ENCODE measurements at places on chromosomes 2 and 18.

DNA sequence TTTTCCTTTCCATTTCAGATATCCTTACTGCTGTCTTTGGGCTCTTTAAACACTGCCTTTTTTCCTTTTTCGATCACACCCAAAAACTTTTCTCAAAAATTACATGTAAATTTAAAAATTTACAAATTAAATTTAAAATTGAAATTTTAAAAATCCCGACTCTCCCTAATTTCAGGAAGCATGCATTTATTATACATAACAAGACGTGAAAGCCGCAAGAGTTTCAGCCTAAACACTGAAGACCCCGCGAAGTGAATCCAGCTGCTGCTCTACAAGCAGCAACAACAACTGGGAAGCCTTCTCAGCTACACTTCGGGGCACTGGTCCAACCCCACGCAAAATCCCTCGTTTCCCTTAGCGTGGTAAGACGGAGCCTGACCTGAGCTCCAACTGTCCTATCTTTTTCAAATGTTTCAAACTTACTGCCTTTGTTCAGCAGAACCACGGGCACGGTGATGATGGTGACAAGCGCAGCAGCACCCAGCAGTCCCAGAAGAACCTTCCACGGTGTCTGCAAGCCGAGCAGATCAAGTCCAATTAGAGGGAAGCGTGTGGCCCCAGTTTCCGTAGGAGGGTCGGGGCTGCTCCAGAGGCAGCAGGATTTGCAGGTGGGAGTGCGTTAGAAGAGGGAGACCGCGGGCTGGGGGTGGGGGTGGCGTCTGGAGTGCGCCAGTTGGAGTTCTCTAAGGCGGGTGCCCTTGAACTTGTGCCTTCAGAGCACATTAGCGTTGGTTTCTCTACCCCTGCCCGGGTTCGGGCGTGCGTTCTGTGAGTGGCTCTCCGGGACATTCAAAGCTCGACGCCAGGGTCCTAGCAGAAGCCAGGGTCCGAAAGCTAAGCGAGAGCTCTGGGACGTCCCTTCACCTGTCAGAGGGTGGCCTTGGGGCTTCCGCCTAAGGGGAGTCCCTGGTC, 783 bp downstream of the DPP4 start:
- peak overlapping the region; percentile 64 for H3K4me3 ChIP-seq
- H3K27me3 ChIP-seq: no peaks in the 10 kb centered on the region
- no peak for DNase-seq
- H3K36me3 ChIP-seq: no peaks in the 10 kb centered on the region

- H3K36me3 ChIP-seq: no peaks in the 10 kb centered on the region
- DNase-seq: no peak
- H3K4me3 ChIP-seq: peak overlapping the region; percentile 85
- H3K27me3 ChIP-seq: peaks cover 18% of the 10 kb centered on the region
- peaks cover 14% of the 10 kb centered on the region for H3K4me1 ChIP-seq
- H3K27ac ChIP-seq: peak overlapping the region; percentile 71
Measured at GRCh38 chr2:1742301-1742680, 2.0 kb downstream of the PXDN start.

DNA sequence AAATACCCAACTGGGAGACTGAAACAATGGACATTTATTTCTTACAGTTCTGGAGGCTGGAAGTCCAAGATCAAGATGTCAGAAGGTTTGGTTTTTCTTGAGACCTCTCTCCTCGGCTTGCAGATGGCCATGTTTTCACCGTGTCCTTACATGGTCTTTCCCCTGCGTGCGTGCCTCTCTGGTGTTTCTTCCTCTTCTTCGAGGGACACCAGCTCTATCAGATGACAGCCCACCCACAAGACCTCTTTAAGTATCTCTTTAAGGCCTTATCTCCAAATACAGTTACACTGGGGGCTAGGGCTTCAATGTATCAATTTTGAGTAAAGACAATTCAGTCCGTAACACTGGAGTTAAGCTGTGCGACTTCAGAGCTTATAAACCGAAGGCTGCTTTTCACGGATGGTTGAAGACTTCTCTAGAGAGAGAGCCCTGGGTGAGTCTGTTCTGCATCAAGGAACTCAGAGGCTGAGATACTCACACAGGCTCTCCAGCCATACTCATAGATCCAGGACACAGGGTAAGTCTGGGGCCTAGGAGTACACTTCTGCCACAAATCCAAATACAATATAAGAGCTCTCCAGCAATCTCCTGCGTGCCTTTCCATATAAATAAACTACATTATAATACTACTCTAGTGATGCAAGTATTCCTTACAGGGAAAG, 339.9 kb upstream of the PKDCC start:
- no peaks in the 10 kb centered on the region for H3K36me3 ChIP-seq
- H3K27ac ChIP-seq: no peak overlapping the region
- H3K4me1 ChIP-seq: peaks cover 16% of the 10 kb centered on the region
- H3K27me3 ChIP-seq: no peaks in the 10 kb centered on the region

DNA sequence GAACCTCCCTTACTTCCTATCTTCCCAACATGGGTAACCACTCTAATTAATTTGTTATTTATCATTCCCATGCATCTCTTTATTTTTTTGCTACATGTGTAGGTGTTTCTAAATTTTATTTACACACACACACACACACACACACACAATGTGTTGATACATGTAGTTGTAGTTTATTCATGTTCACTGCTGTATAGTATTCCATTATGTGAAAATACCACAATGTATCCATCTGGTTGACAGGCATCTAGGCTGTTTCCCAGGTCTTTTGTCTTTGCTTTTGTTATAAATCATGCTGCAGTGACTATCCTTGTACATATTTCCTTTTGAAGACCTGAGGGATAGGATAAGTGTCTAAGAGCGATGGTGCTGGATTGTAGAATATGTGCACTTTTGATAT, 59.7 kb downstream of the ACAA2 start:
- H3K27me3 ChIP-seq: no peaks in the 10 kb centered on the region
- H3K27ac ChIP-seq: no peak overlapping the region
- no peaks in the 10 kb centered on the region for H3K36me3 ChIP-seq
- DNase-seq: no peak
- H3K4me1 ChIP-seq: peaks cover 7% of the 10 kb centered on the region

GRCh38 chr2:221802089-221802488, 230.0 kb upstream of the EPHA4 start:
- no peaks in the 10 kb centered on the region for H3K27me3 ChIP-seq
- H3K4me3 ChIP-seq: no peak overlapping the region
- no peaks in the 10 kb centered on the region for H3K36me3 ChIP-seq
- no peaks in the 10 kb centered on the region for H3K4me1 ChIP-seq

DNA sequence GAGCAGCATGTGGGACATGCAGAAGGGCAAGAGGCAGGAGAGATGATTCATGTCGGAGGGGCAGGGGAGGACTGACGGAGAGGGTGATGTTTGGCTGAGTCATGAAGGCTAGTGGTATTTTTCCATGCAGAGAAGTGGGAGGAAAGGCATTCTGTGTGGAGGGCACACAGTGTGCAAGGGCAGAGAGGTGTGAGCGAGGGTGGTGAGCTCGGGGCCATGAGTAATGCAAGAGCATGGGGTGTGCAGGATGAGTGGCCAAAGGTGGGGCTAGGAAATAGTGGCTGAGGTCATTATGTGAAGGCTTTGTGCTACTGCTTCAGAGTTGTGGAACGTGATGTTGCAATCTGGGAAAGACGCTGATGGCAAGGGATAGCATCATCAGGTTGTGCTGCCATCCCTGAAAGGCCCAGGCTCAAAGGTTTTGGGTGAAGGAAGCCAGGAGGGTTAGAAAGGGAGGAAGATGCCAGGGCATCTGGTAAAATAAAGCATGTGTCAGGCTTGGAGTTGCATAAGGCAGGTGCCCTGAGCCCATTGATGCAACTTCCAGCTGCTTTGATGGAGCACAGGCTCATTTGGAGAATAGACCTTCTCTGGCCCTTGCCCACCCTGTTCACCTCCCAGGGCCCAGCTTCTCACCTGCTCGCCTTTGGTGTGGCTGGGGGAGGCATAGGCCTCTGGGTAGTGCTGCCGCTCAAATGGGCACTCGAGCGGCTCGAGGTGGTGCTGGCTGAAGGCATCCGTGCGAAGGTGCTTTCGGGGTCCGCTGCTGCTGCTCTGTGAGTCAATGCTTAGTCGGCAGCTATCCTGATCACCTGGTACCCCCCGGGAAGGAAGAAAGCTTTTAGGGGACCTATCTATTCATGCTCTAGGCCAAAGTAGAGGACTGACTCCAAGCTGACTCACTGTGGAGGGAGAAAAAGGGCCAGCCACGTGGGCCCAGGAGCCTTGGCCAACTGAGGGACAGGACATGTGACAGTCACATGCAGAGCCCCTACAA, 37.5 kb downstream of the PAX8 start:
- no peaks in the 10 kb centered on the region for H3K27me3 ChIP-seq
- DNase-seq: peak; percentile 100
- no peaks in the 10 kb centered on the region for H3K36me3 ChIP-seq
- H3K4me3 ChIP-seq: peak overlapping the region; percentile 33
- H3K27ac ChIP-seq: peak overlapping the region; percentile 97

DNA sequence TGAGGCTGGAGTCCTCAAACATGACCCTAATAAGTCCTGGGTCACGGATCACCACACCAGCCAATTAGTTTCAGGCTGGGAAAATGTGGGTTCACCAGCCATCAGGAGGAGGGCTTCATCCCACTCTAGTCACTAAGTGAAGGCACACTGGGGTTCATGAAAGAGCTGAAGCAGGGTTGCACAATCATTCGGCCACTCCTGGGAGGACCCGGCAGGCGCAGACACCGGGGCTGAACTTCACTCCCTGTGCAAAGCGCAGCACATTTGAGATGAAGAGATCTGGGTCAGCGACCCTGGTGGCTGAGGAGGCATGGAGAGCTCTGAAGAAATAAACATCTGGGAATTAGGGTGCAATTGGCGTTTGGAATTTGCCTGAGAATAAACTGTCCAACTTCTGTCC, 684.4 kb upstream of the SALL3 start:
- no peaks in the 10 kb centered on the region for H3K36me3 ChIP-seq
- no peaks in the 10 kb centered on the region for H3K4me1 ChIP-seq
- H3K27me3 ChIP-seq: no peaks in the 10 kb centered on the region

DNA sequence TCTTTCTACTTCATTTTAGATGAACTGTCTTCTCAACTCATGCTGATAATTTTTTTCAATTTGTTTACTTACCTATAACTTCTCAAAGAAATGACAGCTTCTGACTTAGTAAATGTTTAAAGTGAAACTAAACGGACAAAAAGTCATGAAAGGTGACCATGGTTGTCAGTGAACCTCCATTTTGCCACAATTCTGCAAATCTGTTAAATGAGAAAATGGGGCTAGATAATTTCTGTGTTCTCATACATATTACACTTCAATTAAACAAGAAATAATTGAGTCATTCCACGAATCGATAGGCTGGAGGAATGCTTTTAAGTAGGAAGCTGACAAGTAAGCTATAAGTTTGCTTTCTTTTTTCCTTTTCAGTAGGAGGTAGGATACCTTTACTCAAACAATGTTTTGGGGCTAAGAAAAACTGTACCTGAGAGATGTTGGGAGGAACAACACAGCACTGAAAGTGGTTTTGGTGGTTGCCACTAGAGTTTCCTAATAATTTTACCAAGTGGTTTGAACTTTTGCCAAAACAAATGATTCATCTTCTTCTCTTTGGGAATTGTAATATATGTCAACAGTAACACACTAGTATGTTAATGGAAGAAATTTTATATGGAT, 17.1 kb downstream of the DYNAP start:
- peak overlapping the region; percentile 27 for H3K27ac ChIP-seq
- peaks cover 7% of the 10 kb centered on the region for H3K4me1 ChIP-seq
- no peaks in the 10 kb centered on the region for H3K36me3 ChIP-seq
- H3K4me3 ChIP-seq: peak overlapping the region; percentile 56

- no peaks in the 10 kb centered on the region for H3K36me3 ChIP-seq
- H3K4me1 ChIP-seq: peaks cover 72% of the 10 kb centered on the region
- H3K4me3 ChIP-seq: no peak overlapping the region
- H3K27ac ChIP-seq: no peak overlapping the region
Measured at GRCh38 chr2:64947885-64948284, 41.3 kb upstream of the SLC1A4 start.

GRCh38 chr2:238097988-238098871, 1.9 kb upstream of the ESPNL start:
- H3K27me3 ChIP-seq: no peaks in the 10 kb centered on the region
- H3K4me1 ChIP-seq: peaks cover 8% of the 10 kb centered on the region
- no peaks in the 10 kb centered on the region for H3K36me3 ChIP-seq
- no peak overlapping the region for H3K27ac ChIP-seq

- no peak overlapping the region for H3K4me3 ChIP-seq
- no peak overlapping the region for H3K27ac ChIP-seq
- H3K4me1 ChIP-seq: no peaks in the 10 kb centered on the region
- DNase-seq: no peak
- H3K36me3 ChIP-seq: no peaks in the 10 kb centered on the region
Measured at GRCh38 chr18:408367-408766, 92.1 kb downstream of the COLEC12 start.

DNA sequence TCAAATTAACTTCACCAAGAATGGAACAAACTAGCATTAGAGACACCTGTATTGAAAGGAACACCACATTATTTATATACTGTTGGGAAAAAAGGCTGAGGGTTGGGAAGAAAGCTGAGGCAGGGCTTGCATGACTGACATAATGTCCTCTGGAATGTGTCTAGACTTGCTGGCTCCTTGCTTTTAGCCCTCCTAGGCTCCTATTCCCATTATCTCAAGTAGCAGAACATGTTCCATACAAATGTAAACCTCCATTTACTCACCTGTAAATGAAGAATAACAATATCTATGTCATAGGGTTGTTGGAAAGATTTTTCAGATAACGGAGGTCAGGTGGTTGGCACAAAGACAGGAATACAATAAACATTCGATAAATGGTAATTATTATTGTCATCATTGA, 976 bp upstream of the ACADL start:
- H3K27ac ChIP-seq: no peak overlapping the region
- H3K4me3 ChIP-seq: no peak overlapping the region
- peaks cover 12% of the 10 kb centered on the region for H3K4me1 ChIP-seq
- no peak for DNase-seq
- no peaks in the 10 kb centered on the region for H3K36me3 ChIP-seq
- peaks cover 5% of the 10 kb centered on the region for H3K27me3 ChIP-seq

DNA sequence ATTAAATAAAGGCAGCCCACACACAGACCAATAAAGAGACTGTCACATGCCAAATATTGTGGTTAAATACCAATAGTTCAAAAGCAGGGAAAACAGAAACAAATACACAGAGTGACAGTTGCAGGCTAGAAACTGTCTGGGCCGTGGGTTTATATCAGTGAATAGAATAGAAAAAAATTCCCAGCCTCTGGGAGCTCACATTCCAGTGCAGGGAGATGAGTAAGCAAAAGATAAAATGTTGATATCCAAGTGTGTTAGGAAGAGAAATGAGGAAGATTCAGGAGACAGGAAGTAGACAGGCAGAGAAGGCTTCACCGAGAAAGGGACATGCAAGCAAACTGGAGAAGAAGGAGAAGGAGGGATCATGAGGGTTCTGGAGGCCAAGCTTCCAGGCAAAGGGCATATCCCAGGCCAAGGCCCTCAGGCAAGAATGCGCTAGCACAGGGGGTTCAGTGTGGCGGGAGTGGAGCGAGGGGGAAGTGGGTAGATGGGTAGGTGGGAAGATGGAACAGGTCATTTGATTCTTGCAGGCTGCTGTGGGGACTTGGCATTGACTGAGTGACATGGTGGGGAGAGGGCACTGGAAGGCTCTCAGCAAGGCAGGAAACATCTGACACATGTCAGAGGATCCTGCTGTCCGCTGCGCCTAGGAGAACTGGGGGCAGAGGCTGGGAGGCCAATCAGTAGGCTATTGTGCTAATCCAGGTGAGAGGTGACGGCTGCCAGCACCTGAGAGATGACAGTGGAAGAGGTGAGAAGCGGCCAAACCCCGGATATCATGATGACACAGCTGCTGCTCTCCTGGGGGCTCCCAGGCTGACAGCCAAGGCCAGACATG, 89.2 kb downstream of the ZBTB7C start:
- no peak overlapping the region for H3K27ac ChIP-seq
- H3K4me1 ChIP-seq: peaks cover 30% of the 10 kb centered on the region
- no peaks in the 10 kb centered on the region for H3K27me3 ChIP-seq

Data from keratinocyte (primary cell).